ENCODE measurements at places on chromosomes 3 and 15.

DNA sequence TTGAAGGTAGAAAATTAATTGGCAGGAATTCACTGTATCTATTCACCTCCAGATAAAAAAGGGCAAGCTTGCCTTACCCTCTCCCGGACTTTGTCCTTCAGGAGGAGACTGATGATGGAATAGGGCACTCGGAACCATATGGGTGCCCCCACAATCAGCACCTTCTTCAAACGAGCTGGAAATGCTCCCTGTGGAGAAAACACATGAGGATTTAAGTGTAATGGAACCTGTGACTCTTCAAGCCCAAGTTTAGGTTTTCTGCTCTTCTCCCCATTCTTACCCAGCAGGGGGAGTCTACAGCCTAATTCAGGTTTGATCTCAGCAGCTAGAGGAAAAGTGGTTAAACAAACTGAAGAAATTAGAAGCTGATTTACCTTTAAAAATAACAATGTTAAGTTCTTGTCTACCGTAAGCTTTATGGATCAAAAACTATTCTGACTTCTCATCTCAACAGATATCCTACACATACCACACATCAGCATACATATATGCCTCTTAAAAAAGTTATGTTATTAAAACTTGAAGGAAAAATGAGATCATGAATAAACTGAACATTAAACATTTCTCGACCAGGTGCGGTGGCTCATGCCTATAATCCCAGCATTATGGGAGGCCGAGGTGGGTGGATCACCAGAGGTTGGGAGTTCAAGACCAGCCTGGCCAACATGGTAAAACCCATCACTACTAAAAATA lies 57.5 kb upstream of the SIN3A start:
- DNase-seq, result peak; percentile 6

- DNase-seq, result no peak
These were observed 252.3 kb upstream of the ARRDC4 start for GRCh38 chr15:97708252-97708651.

GRCh38 chr3:112769286-112769978 lies 77.2 kb downstream of the CD200R1L start:
- DNase-seq, result no peak

GRCh38 chr3:188780193-188781147 lies 391.3 kb upstream of the TPRG1 start:
- no peak for DNase-seq

DNA sequence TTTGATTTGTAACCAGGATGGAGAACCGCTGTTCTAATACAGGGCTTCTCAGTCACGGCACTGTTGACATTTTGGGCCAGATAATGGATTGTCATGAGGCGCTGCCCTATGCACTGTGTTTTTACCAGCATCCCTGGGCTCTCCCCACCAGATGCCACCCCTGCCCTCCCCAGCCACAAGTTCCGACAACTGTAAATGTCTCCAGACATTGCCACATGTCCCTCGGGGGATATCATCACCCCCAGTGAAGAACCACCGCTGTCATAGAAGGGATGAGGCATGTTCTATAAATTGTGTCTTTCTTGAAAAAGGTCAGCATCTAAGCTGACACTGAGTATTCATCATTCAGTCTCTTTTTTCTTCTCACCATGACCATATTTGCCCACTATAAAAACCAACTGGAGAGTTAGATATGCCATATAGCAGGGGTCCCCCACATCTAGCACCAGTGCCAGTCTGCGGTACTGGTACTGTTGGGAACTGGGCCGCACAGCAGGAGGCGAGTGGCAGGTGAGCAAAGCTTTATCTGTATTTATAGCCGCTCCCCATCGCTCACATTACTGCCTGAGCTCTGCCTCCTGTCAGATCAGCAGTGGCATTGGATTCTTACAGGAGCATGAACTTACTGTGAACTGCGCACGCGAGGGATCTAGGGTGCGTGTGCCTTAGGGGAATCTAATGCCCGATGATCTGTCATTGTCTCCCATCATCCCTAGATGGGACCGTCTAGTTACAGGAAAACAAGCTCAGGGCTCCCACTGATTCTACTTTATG lies 260.5 kb upstream of the ST8SIA2 start:
- no peak for DNase-seq

DNA sequence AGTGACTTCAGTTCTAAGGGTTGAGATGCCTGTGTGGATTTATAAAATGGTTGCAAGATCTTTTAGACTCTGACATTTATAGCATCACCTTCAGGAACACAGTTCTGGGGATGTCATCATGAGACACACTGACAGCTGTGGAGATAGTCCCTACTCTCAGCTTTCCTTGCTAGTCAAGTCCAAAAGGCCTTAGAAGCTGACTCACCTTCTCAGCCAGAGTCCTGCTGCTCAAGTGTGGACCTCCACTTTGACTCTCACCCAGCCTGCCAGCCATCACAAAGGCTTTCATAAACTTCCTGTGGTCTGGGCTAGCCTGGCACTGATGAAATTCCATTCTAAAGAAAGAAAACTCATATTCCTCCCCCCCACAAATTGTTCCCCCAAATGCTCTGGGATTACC lies 44.8 kb downstream of the TMEM39A start:
- no peak for DNase-seq

DNA sequence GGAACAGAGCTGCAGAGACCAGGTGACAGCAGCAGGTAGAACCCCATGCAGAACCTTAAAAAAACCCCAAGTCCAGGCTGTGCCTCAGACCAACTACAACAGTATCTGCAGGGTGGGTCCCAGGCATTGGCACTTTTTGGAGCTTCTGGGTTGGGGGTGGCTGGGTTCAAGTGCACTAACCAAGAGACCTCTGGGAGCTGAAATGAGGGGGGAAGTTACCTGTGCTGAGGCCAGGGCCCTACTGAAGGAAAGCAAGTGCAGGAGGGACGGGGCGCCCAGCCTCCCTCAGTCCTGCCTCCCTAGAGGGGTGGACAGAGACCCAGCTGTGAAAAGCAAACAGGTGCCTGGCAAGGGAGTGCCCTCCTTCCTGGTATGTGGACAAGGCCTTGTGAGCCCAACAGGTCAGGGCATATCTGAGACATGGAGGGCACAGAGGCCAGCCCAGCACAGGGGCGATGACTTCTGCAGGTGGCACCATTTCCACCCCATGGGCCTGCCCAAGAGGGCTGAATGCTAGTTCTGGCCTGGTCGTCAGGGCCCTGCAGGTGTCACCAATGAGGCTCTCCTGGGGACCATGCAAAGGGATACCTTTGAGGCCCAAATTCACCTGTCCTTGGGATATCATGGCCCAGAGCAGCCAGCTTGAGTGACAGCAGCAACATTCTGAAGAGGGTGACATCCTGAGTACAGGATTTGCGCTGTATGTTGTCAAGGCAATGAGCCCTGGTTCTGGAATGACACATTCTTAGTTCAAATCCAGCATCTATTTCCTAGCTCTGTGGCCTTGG lies 18.7 kb downstream of the CTSH start:
- DNase-seq, result no peak

- peak; percentile 7 for DNase-seq
These were observed 93.3 kb downstream of the ATP1B3 start for GRCh38 chr3:141969711-141970110.

DNA sequence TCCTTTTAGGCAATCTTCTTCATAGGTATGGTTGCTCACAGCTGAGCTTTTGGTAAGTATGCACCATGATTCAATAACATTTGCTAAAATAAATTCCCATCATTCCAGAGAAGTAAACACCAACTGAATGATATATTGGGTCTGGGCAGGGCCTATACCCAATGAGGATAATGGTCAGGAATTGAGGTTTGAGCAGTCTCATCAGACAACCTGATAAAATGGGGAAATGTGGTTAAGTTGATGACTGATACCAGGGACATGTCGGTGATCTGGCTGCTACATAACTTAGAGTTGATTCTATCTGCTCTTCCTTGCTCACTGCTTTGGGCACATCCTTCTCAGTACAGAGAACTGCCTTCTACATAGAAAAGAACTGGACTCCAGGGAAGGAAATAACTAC lies 92.9 kb downstream of the GPR156 start:
- DNase-seq, result no peak

DNA sequence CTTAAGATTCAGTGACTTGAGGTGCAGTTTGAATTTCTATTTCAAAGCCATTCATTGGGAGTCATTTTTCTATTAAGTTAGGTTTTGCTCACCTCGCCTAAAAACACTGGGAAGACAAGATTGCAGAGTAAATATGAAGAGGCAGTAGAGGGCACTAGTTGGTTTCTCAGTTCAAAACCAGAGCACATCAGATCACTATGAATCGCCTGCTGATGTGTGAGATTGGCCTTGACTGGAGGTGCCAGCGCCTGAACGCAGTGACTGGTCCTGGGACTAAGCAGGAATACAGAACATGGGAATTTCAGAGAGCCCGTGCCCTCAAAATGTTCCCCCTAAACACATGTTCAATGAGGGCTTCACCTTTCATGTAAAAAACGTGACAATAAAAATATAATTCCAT lies 229.0 kb downstream of the ITPR1 start:
- peak; percentile 82 for DNase-seq
